ENCODE measurements at places on chromosomes 6 and 20.
A peak's percentile ranks its signal among the peaks of the same experiment; 100 is the strongest.

- DNase-seq, result no peak
These were observed 12.9 kb upstream of the TBC1D22B start for GRCh38 chr6:37244430-37245310.

DNA sequence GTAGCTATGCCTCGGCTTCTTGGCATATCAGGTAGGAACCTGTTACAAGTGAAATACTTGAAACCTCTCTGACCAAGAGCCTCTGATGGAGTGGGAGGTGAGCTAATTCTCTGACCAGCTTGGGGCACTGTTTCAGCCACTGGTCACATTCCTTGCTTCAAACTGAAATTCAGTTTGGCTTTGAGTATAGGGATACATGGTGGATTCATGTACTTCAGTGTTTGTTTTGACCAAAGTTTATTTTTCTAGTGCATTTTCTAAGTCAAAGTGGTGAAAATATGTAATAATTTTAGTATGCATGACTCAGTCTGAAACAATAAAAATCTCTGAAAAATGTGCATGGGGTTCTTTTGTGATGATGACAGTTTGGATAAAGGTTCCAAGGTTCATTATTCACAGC, 18.6 kb downstream of the TTPAL start:
- no peak for DNase-seq

DNA sequence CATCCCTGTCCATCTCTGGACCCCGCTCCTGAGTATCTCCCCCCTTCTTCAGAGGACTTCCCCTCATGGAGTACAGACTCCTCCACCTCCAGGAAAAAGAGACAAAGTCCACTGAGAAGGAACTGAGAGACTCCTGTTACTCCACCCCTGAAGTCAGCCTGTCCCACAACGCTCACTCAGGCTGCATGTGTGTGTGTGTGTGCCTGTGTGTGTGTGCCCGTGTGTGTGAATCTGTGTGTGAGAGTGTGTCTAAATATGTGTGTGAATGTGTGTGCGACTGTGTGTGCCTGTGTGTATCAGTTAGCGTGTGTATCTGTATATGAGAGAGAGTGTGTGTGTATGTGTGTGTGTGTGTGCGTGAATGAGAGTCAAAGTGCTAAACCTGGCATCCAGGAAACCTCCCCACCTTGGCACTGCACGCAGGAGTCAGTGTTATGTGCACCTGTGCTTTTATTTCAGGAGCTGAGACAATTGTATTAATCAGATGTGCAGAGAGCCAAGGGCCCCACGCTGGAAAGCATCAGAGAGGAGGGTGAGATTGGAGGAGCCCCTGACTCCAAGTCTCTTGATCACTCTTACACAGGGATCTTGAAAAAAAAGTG, 39.0 kb downstream of the HLA-A start:
- DNase-seq, result no peak

GRCh38 chr6:167803816-167804215, 22.9 kb upstream of the AFDN start:
- DNase-seq, result no peak

DNA sequence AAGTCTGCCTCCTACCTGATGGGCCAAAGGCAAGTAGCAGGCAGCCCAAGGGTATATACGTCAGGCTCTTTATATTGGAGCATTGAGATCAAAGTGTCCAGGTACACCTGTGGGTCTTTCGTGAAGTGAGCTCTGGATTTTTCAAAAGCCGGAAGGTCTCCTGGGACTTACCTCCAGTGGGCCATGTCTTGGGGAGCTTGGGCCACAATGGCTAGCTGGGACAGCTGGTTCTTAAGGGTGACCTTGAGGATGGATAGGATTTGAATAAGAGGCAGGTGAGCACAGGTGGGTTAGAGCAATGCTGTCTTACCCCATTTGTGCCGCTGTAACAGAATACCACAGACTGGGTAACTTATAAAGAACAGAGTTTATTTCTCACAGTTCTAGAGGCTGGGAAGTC, 153.4 kb downstream of the CDC5L start:
- no peak for DNase-seq

- no peak for DNase-seq
These were observed 9.7 kb upstream of the MARCKS start for GRCh38 chr6:113847447-113847846.

DNA sequence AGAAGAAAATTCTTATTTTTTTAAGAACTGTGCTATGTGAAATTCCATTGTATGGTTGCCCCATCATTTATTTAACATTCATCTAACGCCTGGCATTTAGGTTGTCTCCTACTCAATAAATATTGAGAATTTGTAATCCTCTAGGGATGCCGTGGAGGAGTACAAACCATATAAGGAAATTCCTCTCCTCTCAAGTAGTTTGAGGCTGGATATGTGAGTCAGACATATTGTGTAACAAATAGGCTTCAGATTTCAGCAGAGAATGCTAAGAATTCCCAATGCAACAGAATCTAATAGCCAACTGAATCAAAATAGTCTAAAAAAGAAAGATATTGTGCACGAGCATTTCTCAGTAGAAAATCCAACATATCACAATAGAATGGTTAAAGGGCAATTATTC, 174.7 kb downstream of the OTOR start:
- no peak for DNase-seq

GRCh38 chr20:50519036-50519762, 9.0 kb downstream of the PTPN1 start:
- DNase-seq, result no peak

DNA sequence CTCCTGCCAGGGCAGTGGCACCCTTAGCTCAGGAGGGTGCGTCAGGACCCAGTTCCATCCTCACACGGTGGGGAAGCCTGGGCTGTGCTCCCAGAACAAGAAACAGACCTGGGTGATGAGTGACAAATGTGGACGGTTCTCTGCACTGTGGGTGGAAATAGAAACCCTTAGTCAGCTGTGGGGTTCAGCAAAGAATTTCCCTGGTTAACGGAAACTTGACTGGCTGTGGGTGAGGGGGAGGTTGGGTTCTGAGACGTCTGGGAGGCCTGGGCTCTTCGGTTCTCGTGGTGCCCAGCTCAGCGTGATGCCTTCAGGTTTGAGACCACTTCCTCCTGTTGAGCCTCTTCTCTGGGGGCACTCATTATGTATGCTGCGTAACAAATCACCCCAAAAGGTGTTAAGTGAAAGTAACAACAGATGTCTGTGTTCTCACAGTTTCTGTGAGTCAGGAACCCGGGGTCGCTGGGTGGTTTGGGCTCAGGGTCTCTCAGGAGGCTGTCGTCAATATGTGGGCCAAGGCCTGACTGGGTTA, 53.1 kb upstream of the FAM83D start:
- DNase-seq, result no peak

DNA sequence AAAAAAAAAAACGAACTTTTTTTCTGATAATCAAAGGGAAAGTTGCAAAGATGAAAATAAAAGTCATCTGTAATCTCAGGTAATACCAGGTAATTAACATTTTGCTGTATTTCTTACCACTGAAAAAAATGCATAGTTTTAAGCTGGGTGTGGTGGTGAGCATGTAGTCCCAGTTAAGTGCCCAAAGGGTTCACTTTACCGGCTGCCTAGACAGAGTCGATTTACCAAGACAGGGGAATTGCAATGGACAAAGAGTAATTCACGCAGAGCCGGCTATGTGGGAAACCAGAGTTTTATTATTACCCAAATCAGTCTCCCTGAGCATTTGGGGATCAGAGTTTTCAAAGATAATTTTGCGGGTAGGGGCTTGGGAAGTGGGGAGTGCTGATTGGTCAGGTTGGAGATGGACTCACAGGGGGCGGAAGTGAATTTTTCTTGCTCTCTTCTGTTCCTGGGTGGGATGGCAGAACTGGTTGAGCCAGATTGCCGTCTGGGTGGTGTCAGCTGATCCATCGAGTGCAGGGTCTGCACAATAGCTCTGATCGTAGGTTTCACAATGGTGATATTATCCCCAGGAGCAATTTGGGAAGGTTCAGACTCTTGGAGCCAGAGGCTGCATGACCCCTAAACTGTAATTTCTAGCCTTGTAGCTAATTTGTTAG, 51.9 kb downstream of the RPF2 start:
- DNase-seq, result no peak

DNA sequence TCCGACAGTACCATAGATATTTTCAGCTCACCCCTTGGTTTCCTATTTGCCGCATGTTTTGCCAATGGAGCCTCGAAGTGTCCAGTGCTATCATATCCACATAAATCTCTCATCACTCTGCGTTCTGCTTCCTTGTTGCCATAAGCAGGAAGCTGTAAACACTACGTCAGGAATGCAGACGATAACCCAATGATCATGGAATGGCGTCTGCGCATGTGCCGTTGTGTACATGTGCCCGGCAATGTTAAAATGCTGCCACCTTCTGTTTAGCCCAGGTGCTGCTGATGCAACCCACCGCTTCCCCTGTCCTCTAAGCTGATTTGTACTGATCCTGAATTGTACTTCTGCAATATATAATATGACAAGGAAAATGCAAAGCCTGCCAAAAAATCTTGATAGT, 607.5 kb downstream of the HDGFL1 start:
- peak; percentile 20 for DNase-seq

DNA sequence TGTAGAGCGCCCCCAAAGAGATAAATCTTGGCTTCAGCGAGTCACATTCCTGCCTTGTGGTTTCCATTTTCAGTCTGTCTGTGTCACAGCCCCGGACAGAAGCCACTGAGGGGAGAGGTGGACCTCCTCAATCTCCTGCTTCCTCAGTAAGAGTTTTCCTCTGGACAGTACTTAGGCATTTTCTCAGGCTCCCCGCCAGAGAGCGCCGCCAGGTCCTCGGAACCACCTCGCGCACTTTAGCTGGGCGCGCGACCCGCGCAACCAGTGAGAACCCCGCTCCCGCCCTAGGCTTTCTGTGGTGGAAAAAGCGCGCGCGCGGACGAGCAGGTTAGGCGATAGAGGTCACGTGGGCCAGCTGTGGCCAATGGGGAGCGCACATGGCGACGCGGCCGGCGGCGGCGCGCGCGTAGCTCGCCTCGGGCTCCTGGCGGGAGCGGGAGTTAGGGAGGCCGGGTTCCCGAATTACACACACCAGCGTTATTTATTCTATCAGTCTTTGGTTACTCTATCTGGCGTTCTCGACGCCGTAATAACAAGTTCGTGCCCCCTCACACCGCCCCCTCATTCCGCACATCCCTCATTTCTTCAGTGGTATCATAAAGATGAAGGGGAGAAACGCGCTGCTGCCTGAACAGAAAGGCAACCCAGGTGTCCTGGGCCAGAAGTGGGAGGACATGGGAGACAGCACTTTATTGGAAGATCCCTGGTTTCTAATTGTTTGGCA, 19.4 kb downstream of the PXT1 start:
- peak; percentile 87 for DNase-seq

DNA sequence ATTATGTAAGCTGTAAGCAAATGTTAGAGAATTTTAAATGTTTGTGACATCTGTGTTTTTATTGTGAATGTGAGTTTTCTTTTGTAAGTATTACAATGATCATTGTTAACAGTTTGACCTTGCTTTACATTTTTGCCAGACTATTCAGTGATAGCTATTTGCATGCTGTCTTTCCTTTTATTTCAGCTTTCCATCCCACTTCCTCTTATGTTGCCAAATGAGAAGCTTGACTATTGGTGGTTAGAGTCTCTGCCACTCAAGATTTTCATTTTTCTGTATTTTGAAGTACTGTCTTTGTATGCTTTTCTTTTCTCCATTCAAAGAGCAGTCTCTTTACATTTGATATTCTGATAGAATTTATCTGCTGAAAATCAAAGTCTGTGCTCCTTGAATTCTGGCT, 104.1 kb downstream of the PRIM2 start:
- no peak for DNase-seq

- DNase-seq, result peak; percentile 68
These were observed 130.5 kb downstream of the ZFP64 start for GRCh38 chr20:52060794-52061714.

DNA sequence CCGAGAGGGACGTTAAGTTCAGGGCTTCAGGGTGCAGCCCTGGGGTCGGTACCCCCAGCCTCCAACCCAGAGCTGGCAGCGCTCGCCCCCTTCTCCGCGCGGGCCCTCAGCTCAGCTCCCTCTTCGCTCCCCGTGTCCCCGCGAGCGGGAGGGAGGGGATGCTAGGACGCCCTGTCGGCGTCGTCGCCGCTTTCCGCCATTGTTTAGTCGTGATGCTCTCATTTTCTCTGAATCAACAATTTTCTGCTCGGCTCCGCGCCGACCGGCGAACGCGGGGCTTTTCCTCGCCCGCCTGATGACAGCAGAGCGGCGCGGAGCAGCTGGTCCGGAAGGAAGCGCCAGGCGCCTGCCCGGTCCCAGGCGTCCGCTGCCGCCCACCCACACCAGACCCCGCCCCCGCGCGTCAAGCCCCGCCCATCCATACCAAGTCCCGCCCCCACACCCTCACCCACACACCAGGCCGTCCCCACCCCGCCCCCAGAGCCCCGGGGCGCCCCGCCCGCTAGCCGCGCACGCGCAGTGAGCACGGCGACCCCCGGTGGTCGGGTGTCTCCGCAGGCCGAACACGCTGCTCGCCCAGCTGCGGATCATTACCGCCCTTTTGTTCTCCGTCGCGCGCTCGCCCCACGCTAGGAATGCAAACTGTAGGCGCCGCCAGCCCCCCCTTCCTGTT, 50.1 kb upstream of the SLC32A1 start:
- DNase-seq, result no peak

GRCh38 chr6:163888030-163888819, 473.7 kb downstream of the QKI start:
- DNase-seq, result no peak

DNA sequence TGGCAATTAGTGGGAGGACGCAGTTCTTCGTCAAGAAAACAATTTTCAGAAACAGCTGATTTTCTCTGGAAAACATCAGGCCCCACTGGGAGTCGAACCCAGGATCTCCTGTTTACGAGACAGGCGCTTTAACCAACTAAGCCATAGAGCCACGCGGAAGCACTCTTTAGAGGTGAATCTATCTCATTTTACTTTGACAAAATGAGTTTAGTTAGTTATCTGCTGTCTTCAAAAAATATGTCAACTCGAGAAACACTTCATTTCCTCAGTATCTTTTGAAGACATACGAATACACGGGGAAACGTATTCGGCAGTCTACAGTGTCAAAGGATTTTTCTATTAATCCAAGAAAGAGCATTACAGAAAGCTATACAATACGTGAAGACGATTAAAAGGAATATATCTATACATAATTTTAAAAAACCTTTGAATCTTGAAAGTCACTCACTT, 26.7 kb downstream of the GPX6 start:
- DNase-seq, result no peak

DNA sequence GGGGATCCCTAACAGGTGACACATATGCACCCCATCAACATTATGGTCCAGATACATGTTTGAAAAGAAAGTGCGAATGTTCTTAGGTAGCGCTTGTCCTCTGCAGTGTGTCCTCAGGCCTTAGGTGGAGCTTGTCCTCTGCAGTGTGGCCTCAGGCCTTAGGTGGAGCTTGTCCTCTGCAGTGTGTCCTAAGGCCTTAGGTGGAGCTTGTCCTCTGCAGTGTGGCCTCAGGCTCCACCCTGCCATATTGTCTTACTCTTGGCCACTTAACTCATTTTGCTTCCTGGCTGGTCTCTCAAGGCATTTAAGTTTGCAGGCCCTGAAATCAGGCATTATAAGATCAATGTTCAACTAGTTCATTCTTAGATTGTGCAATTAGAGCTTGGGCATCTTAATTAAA, 74.7 kb upstream of the SCP2D1 start:
- no peak for DNase-seq

GRCh38 chr6:166167801-166168615, at the start of gene TBXT:
TSS of gene TBXT (minus strand) at chr6:166167851. CDS start at chr6:166167591, 260 bp downstream.
- no peak for DNase-seq

GRCh38 chr6:108436771-108437170, 123.9 kb upstream of the FOXO3 start:
- DNase-seq, result no peak

Data from HuH-7 (cell line).